Right cardiac atrium (tissue), 5 donors: ENCODE measurements at places on chromosomes 13 and 19. TPM values are rescaled to one million over a fixed set of nuclear protein-coding genes. Genes with fewer than 3 reads are reported as not detected.

The SIGLEC8 gene
- total RNA-seq, result not detected

The UHRF1 gene
- 2.3 TPM for total RNA-seq

The DENND1C gene
- total RNA-seq, result 0.91 TPM

DNA sequence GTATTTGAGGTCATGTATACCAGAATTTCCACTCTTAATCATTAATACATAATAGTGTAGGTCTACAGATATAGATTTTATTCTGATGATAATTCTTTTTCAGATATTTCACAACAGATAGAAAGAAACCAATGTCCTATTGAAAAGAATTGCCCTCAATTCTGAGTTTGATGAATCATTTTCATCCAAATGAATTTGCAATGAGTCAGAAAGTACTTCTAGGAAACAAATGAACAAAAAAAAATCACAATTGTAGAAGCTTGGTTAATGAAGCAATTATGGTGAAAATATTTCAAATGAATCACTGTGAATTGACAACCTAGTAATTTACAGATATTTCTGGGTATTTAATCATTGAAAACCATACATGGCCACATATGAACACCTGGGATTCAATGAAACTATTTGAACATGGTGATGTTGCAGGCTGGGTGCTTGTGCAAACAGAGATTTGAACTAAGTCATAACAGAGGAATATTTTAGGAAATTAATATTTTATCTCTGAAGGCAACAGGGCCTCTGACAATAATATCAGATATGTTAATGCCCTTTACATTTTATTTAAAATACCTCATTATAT lies 360.9 kb downstream of the SLITRK5 start:
- no peak for DNase-seq

DNA sequence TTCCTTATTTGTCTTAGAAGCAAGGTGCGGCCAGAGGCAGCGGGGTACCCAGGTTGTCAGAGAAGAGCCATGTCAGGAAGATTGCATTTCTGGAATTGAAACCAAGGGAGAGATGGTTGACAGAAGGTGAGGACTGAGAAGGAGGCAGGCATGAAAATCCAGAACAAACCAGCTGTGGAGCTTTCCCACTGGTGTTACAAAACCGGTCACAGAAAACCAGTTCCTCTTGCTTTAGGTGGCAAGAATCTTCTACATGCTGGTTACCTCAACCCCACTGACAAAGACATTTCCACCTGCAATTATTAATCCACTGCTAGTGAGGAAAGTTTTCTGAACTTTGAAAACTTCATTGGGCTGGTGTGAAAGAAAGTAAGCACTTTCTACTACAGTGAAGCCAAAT lies 64.0 kb upstream of the MED4 start:
- no peak for DNase-seq

- no peak for DNase-seq
Observed at GRCh38 chr19:19064098-19064722, 416 bp downstream of the SLC25A42 start.
